Amniotic epithelial cell (primary cell): ENCODE measurements at places on chromosomes 6 and 20.

GRCh38 chr6:16370943-16371342, 132.6 kb downstream of the GMPR start:
- no peak for DNase-seq

DNA sequence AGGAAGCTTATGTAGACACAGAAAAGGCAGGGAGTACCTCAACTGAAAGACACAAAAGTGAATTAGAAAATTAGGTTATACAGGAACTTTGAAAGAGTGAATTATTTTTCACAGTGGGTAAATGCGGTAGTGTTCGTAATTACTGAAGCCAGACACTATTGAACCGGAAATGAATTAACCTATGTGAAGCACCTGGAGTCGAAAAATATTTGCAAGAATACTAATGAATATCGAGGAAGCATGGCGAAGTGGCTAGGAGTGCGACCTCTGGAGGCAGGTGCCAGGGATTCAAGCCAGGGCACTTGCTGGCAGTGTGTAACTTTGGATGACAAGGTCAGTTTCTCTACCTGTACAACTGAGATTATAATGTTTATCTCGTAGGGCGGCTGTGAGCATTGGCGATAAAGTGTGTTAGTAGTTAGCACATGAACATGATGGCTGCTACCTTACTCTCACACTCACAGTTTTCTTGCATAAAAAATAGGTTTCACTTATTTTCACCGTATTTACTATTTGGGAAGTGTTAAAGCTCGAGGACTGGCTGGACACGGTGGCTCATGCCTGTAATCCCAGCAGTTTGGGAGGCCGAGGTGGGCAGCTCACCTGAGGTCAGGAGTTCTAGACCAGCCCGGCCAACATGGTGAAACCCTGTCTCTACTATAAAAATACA, 567 bp upstream of the SLC18B1 start:
- DNase-seq: peak; percentile 55

- DNase-seq: no peak
Observed at GRCh38 chr6:128230267-128230989, 290.0 kb downstream of the PTPRK start.

DNA sequence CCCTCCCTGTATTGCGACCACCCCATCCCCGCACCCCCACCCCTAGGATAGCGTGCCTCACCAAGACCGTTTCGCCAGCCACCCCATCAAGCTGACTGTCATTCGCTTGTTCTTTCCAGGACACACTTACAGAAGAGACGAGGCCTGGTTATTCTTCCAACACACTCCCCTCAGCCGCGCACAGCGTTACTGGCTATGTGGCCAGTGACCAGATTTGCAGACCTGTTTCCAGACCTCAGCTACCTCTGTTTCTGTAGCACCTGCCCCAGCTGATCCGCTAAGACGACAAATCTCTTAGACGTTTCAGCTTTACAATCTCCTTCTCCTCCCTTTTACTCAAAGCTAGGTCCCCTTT, 26.1 kb downstream of the HLA-F start:
- DNase-seq: no peak

DNA sequence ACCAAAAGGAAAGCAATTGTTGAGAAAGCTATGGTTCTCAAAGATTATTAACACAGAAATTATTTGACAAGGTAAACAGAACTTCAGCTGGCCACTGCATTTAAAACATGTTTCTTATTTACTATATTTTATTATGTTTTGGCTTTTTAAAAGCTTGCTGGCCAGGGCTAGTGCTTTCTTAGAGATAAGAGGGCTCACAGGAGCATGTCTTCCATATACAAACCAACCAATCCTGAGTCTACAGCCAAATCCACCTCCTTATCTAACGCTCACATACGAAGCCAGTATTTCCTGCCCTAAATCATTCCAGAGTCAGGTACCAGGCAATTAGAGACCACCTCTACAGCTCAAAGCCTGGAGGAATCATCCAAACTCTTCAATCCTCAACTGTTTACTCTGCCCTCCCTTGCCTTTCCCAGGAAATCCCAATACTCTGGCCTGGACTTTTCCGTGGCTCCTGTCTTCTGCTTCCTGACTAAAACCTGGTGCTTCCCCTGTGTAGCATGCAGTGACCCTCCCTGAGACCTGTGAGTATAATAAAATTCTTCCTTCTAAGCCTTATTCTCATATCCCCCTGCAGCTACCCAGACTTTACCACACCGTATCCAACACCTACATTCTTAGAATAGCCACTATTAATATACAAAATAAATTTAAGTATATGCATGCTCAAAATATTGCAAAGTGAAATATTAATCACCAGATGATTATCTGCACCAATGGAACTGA, 33.2 kb downstream of the RANBP9 start:
- DNase-seq: peak; percentile 56

- no peak for DNase-seq
Observed at GRCh38 chr20:59519707-59520014, 84.7 kb upstream of the PHACTR3 start.

GRCh38 chr6:97399208-97399607, 116.2 kb upstream of the MMS22L start:
- no peak for DNase-seq

DNA sequence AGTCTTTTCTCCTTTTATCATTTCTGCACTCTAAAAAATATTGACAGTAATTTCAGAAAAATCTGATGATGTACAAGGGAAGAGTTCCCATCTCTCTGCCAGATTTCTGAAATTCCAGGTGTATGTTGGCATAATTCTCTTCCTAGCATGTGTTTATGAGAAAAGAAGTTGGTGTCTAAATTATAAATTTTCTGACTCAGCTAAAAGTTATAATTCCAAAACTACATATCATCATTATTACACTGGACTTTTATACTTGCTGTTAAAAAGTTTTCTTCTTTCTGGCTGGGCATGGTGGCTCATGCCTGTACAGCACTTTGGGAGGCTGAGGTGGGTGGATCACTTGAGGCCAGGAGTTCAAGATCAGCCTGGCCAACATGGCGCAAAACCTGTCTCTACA, 135.7 kb upstream of the SAMD5 start:
- no peak for DNase-seq

GRCh38 chr20:598133-598850, 11.8 kb downstream of the TCF15 start:
- DNase-seq: no peak

- peak; percentile 29 for DNase-seq
Observed at GRCh38 chr6:131059486-131059885, 3.6 kb downstream of the EPB41L2 start.

- no peak for DNase-seq
Observed at GRCh38 chr20:32539817-32540675, 45.1 kb downstream of the NOL4L start.

DNA sequence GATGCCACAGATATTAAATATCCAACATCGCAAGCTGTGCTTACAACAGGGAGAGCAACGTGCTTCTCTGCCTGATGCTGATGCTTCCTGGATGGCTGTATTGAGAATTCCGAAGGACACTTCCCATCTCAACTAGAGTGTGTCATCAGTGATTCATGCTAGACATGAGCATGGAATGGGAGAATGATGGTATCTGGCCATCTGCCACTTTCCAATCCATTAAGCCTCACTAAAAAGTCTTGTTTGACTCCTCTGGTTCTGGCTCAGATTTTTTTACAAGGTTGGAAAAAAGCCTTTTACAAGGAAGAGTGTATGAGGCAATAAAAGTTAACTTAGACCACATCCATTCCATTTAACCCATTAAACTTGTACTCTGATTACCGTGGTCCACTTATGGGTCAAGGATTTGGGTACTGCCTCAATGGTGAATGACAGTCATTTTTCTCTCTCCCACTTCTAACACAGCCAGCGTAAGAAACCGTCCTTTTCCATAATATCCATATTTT, 265.3 kb downstream of the UST start:
- peak; percentile 99 for DNase-seq

DNA sequence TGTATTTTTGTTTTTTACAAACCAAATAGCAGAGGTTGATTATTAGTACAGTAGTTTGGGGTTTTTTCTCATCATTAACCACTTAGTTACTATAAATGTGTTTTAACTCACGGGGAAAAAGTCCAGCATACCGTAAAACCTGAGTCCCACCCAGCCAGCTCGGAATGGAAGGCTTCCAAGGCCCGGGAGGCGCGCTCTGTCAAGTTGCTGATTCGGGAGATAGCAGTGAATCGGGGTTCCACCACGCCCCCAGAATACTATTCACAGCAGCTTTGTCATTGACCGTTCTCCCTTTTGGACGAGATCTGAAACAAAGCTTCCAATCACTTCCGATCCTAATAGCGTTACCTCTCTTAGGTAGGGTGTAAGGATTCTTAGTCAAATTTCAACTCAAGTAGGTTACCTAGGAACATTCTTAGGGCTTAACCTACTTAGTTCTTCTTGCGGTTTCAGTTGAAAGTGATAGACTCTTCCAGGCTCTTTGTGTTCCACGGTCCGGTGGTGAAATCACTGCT, 232.8 kb upstream of the QKI start:
- no peak for DNase-seq

DNA sequence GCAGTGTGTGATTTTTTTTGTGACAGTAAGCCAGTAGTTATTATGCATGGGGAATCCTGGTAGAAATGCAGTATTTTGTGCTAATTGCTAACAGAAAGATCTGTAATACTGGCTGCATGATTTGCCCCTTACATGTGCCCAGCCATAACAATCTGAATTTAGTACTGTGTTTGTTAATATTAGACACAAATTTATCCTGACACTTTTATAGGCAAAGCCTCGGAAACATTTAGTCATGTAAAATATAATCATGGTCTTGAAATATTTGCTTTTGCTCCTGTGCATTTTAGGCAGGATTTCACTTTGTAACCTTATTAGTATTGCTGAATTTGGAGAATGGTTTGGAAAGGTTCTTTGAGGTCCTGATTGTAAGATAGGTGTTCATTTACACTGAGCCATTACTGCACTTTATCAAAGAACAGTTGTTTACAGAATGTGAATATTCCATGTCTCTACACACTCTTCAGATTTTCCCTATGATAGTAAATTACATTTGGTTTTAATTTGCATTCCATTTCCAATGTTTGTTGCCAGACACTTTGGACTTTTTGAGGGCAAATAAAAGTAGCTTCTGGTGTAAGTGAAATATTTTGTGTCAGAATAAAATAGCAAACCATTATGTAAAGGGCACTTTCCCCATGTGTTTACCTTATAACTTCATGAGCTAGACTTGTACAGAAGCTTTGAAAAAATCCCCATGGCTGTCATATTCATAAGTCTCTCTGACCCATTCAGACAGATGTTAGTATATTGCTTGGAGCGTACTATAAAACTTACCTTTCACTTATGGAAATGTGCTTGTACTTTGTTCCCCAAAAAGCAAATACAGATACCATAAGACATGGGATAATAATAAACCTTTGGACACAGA, 349.9 kb downstream of the ARHGAP18 start:
- no peak for DNase-seq

- peak; percentile 5 for DNase-seq
Observed at GRCh38 chr6:235763-236360, 56.4 kb upstream of the DUSP22 start.

GRCh38 chr6:138454981-138455706, 44.1 kb downstream of the NHSL1 start:
- DNase-seq: peak; percentile 13

GRCh38 chr6:9841886-9842725, 572.8 kb downstream of the TFAP2A start:
- no peak for DNase-seq

GRCh38 chr6:102907181-102907580, 1513.7 kb downstream of the GRIK2 start:
- DNase-seq: no peak

GRCh38 chr6:158069800-158070195, 88.1 kb downstream of the SYNJ2 start:
- no peak for DNase-seq

DNA sequence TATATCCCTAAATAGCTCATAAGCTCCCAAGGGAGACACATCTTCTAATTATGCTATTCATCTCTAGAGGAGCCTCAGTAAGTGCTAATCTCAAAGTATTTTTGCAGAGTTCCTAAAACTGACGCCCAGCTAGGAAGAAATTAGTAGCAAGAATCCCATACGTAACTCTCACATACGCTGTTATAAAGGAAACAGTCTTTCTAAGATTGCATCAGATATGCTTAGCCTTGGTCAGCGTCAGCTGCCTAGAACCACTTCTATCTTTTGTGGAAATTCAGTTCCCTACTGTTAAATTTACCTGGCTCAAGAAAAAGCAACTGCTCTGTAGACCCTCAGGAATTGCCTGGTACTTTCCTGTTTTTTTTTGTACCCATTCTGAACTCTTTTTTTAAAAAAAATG, 13.6 kb downstream of the RIPOR2 start:
- DNase-seq: no peak

GRCh38 chr6:53615633-53616449, 49.7 kb downstream of the KLHL31 start:
- DNase-seq: peak; percentile 54

DNA sequence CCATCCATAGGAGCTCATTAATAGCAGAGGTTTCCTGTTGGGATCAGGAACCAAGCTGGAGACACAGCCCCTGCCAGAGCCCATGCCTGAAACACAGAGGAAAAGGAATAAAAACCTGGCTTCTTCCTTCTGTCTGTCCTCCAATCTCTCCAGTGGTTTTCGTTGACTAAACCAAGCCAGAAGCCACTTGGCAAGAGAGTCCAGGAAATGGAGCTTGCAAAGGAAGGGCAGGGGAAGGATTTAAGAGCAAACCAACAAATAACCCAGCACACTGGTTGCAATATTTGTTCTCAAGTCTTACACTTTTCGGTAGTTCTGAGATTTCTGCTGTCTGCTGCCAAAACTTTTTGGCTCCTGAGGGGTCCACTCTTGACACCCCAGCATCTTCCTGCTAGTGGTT, 137.0 kb upstream of the BMP2 start:
- DNase-seq: no peak

DNA sequence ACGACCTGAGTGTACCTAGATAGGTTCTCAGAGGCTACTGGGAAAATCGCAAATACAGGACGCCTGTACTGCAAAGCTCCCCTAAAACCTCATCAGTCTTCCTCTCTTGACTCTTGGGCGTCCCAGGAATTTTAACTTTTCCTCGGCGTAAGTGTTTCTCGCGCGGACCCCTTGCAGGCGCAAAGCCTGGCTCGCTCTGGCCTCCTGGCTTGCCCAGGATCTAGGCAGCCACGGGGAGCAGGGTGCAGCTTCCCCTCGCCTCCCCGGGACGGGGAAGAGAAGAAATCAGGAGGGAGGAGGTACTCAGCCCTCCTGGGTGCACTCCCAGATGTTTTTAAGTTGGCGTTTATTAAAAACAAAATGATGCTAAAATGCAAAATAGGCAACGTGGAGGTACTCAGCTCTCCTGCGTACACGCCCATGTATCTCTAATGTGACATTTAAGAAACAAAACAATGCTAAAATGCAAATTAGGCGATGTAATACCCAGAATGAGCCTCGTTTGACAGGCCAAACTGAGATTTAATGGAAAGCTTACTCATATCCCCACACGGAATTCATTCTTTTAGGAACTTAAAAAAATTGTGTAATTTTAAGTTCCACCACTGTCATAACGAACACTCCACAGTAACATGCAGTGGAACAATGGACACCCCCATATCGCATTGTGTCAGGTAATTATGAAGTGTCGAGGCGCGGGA, 1.6 kb upstream of the SOBP start:
- DNase-seq: no peak

GRCh38 chr6:154648888-154649205, 84.4 kb upstream of the SCAF8 start:
- DNase-seq: no peak
